HAP-1 (cell line): ENCODE measurements at places on chromosomes 4 and X.

- DNase-seq = no peak
These were observed 13.9 kb downstream of the LCORL start for GRCh38 chr4:18007625-18008024.

GRCh38 chr4:147285751-147286150 lies 195.1 kb upstream of the EDNRA start:
- no peak for DNase-seq

- DNase-seq = no peak
These were observed 17.8 kb downstream of the FRMPD3 start for GRCh38 chrX:107467271-107467670.

DNA sequence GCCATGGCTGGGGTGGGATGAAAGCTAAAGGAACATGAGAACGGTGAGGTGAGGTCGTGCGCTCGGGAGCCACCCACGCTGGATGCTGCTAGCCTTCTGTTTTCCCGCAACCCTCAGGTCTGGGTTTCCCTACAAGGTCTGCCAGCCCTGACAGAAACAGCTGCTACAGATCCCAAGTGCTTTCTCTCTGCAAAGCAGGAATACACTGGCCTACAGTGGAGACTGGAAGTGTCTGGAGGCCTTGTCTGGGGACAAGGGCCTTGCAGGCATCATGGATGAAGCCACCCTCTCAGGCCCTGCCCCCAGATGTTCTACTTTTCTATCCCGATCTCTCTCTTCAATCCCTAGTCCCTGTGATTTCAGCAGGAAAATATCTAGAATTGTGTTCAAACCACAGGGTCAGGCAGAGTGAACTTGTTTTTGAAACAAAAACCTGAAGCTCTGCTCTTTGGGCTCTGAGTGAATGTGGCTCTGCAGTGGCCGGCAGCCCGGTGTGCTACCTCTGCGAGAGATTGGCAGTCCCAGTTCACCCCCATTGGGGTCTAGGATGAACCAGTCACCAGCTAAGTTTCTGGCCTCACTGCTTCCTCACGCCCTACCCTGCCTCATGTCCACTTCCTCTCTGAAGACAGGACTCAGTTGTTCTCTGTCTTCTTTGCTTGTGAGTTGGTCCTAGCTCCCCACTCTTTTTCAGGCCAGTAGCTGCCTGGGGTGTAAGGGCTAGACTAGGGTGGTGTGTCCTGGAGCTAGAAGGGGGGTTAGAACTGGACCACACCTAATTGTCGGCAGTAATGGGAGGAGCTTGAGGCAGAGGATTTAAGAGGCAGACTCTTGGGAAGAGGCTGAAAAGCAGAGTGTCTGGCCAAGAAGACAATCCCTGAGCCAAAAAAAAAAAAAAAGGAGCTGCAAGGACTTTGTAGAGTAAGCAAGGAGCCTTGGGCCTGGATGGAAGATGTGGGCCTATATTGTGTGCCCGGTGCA lies 89.6 kb downstream of the RTL5 start:
- DNase-seq = no peak

DNA sequence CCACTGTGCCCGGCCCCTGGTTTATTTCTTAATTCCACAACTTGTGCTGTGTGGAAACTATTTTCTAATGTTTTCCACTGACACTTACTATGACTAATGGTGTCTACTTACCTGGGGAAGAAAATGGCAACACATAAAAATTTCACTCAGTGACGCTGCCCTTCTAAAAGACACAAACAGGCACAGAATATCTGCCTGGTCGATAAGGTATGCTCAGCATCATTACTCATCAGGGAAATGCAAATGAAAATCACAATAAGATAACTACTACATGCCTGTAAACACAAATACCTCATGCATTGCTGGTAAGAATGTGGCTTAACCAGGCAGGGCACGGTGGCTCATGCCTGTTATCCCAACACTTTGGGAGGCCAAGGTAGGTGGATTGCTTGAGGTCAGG lies 61.6 kb downstream of the UBE2K start:
- DNase-seq = no peak

DNA sequence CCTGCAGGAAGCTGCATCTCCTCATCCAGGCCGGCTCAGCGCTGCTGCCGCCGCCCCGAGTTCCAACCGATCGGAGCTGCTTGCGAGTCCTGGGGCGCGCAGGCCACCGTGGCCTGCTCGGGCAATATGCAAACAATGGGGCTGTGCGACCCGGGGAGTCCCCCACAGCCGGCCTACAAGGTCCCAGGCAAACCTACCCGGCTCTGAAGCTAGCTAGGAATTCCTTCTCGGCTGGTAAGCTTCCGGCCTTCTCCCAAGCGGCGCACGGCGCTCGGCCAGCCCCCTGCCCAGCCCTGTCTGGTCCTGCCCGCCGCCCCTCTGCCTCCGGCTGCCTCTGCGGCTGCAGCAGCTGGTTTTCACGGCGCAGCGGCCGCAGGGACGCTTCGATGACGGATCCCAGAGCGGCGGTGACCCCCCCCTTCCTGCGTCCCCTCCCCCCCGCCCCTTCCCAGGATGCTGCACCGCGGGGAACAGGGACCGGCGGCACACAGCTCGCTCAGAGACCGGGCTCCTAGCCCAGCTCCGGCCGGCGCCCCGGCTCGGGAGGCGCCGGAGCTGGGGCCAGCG lies 59.4 kb downstream of the TSC22D3 start:
- DNase-seq = no peak

GRCh38 chr4:26503844-26504243 lies 13.6 kb upstream of the CCKAR start:
- DNase-seq = no peak

- DNase-seq = no peak
These were observed 52.2 kb upstream of the BLTP1 start for GRCh38 chr4:122099896-122100295.

DNA sequence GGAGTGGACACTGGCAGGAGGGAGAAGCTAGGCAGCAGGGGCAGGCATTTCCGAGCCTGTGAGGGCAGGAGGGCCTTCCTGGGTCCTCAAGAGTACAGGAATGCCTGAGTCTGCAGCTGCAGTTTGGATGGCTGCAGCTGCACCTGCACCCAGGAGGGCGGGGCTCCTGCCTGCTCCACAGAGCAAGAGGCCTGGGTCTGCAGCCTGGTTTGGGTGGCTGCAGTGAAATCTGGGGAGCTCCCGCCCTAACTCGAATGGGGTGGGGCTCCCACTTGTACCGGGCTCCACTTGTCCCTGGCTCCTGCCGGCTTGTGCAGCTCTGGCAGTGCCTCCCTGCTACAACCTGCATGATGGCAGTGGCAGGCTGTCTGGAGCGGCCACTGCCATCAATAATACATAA lies 436.0 kb downstream of the ARHGAP24 start:
- no peak for DNase-seq

DNA sequence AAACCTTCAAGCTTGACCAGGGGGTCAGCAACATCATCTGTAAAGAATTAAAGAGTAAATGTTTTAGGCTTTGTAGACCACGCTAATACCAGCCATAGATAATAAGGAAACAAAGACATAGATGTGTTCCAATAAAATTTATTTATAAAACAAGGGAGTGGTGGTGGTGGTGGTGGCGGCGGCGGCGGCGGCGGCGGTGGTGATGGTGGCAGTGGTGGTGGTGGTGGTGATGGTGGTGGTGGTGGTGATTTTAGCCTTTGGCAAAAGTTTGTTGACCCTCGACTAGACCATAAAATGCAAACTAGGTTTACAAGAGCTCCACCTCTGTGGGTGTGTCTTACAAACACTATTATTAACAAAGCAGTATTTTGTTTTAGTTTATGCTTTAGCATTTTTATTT lies 222.3 kb upstream of the SPOCK3 start:
- DNase-seq = no peak

DNA sequence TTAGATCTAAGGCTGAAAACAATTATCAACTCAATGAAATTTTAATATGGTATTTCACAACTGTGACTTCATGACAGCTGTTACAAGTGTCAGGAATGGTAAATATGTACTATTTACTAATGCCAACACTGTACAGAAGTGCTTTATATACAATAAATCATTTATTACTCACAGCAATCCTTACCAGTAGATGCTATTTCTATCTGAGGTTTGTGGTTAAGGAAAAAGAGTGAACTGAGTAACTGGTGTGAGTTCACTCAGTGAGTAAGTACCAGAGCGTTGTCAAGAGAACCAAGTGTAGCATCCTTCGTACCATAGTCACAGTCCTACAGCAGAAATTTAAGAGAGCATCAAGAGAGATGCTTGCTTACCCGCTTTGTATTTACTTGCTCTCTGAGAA lies 23.3 kb downstream of the MTHFD2L start:
- no peak for DNase-seq

- no peak for DNase-seq
These were observed 310.8 kb upstream of the BOD1L1 start for GRCh38 chr4:13938299-13938698.

DNA sequence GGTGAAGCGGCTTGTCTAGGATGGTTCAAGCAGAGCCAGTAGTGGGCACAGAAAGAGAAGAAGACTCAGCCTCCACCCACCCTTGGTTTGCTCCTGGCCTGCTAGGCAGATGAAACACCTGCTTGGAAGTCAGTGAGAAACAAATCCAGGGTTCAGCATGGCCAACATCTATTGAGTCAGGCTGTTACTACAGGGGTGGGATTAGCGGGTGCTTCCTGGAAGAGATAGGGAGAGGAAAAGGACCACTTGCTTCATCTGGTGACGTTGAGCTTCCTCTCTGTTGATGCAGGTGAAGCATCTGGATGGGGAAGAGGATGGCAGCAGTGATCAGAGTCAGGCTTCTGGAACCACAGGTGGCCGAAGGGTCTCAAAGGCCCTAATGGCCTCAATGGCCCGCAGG lies 3.0 kb downstream of the MAGED2 start:
- DNase-seq = no peak

GRCh38 chrX:15127010-15127409 lies 142.9 kb downstream of the ASB9 start:
- DNase-seq = no peak

DNA sequence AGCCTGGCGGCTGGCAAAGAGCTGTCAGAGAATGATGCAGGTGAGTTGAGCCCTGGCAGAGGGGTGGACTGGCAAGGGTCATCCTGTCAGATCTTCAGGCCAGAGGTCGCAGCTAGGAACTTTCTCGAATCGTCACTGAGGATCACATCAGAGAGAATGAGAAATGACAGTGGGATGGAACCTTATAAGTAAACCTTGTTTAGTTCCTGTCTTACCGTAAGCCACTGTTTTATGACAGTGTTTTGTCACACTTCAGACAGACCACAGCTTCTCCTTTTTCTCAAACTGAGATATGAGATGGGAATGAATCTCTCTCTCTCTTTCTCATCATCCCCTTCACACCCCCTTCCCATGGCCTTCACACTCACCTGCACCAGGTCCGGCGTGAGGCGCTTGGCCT lies 9.3 kb downstream of the DIPK2B start:
- DNase-seq = no peak

DNA sequence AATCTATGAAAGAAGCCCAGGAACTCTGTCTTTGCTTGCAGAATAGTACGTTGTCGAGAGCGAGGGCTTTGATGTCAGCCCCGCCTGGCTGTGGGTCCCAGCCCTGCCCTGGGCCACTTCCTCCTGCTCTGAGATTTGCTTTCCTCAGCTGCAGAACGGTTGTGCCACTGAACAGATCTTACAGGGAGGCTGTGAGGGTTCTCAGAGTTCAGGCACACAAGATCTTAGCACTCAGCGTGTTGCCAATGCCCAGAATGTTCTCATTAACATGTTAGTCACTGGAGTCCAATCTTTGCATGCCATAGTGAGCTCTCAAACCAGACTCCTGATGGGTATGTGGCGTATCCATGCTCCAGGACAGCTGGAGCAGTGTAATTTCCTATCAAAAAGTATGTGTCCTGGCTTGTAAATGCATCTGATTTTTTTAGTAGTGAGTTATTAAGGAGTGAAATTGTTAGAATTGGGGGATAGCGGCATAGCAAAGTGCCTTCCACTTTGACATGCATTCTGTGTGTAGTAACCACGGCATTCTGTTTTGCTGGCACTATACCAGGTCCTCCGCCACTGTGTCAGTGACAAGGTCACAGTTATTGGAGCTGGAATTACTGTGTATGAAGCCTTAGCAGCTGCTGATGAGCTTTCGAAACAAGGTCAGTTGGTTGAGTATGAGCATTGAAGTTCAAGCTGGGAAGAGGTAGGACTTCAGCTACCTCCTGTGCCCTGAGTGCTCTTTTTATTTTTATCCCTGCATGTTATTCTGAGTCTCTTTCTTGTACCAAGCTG lies 31.6 kb downstream of the TKTL1 start:
- DNase-seq = no peak

DNA sequence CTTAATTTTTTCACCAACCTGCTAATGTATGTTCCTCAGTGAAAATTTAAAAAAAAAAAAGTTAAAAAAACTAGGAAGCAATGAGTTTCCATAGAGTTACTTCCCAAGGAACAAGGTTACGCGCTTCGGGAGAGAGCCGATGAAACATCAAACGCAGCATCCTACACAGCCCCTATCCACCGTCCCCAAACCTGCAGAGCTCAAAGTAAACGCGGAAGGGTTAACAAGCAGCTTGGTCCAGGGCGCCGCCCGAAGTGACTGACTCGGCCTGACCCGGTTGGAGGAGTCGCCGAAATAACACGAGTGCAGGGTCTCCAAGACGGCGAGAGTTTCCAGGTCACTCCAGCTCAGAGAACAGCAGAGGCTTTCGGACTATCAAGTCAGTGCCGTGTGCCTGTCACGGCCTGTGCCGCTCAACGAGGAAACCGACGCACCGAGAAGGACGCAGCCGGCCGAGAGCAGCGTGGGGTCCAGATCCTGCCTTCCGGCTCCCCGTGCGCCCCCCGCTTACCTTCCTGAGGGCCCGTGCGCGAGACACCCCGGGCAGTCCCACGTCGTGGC lies 512 bp downstream of the NOP14 start:
- DNase-seq = no peak

DNA sequence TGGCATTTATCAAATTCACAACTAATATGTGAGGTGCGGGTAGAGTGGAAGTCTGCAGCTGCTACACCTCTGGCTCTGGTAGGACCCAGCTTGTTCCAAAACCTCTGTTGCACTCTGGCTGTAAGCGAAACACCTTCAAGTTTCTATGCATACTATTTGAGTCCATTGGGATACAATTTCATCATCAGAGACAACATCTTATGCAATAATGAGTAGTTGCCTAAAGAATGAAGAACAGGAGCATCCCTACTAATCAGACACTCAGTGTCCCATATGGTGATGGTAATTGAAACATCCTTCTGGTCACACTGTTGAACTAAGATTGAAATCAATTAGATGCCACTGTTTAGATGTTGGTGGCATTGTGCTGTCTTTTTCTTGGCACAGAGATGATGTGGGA lies 178.4 kb downstream of the MGST2 start:
- DNase-seq = no peak

- DNase-seq = no peak
These were observed 271.5 kb downstream of the LDB2 start for GRCh38 chr4:16626945-16627344.

GRCh38 chr4:54784161-54784671 lies 126.5 kb downstream of the KIT start:
- DNase-seq = no peak

DNA sequence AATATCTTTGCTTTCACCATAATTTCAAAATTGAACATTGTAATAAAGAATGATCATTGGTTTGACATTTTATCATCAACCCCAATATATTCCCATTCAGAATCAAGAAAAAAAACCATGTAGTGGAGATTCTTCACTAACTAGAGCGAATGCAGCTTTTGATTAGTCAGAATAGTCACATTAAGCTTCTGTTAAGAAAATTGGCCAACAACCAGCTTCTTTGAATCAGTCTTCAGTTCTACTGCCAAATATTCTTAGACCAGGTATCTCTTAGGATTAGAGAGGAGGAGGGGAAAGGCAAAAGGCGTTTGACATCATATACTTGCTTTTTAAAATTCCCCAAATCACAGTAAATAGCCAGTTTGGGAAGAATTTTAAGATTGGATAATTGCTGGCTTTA lies 22.2 kb upstream of the TBC1D8B start:
- DNase-seq = no peak
